SK-N-DZ (cell line): ENCODE measurements at places on chromosomes 6 and 20.

GRCh38 chr20:44212792-44213191 is 2.2 kb upstream of the OSER1 start:
- DNase-seq = no peak

- DNase-seq = no peak
Observed at GRCh38 chr20:31840906-31841816, 4.2 kb downstream of the FOXS1 start.

DNA sequence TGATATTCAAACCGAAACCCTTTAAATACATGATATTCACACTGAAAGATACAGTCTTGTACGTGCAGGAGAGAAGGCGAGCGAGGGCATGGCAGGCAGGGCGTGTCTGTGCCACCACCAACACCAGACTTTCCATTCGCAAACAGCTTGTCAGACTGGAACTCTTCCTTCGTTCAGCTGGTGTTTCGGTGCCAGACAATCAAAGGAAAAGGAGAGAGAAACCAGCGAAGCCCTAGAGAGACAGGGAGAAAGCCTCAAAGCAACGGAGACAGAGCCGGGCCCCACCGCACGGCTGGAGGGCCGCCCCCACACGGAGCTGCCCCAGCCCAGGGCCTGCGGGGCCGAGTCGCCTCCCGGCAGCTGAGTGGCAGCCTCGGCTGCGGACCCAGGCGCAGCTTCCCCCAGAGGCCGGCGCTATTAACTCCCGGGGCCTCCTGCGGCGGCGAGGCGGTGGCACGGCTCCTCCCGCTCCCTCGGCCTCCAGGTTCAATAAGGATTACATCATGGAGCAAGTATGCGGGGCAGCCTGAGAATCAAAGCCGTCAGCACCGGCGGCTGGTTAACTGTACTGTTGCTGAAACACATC is 32.1 kb upstream of the NR2E1 start:
- DNase-seq = peak; percentile 70

- DNase-seq = no peak
Observed at GRCh38 chr6:126941751-126942150, 176.7 kb upstream of the RSPO3 start.

DNA sequence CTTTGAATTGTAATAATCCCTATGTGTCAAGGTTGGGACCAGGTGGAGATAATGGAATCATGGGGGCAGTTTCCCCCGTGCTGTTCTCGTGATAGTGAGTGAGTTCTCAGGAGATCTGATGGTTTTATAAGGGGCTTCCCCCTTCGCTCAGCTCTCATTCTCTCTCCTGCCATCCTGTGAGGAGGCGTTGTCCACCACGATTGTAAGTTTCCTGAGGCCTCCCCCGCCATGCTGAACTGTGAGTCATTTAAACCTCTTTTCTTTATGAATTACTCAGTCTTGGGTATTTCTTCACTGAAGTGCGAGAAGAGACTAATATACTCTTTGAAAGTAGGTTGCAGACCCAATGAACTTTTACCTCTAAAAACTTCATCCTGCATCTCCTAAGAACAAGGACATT is 39.2 kb upstream of the KCNG1 start:
- no peak for DNase-seq

DNA sequence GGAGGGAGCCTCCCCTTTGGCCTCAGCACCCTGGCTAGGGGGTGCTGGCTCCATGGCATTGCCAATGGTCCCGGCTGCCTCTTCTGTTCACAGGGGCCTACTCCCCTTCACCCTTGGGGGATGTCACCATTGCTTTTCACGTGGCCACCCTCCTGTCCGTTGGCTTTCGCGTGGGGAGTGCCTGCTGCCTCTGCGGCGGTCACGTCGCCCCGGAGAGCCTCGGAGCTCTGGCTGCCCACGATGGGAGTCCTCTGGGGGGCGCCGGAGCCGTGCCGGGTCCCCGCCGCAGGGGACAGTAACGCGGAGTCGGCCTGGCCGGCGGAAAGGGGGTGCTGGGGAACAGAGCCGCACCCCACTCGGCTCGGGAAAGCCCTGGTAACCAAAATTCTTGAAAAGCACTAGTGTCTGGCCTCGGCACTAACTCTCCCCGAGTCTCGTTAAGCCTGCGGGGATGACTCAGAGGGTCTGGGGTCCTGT is 661 bp upstream of the HEBP2 start:
- DNase-seq = peak; percentile 50

GRCh38 chr6:83126807-83127206 is 59.3 kb downstream of the DOP1A start:
- no peak for DNase-seq

- no peak for DNase-seq
Observed at GRCh38 chr6:14089224-14089623, 28.3 kb upstream of the CD83 start.

GRCh38 chr20:44781118-44781517 is 29.2 kb downstream of the RIMS4 start:
- DNase-seq = no peak

GRCh38 chr20:63322146-63322932 is 29.4 kb downstream of the COL20A1 start:
- DNase-seq = no peak

GRCh38 chr6:135750081-135750480 is 101.4 kb upstream of the PDE7B start:
- DNase-seq = no peak

GRCh38 chr6:75429061-75429703 is 64.4 kb downstream of the FILIP1 start:
- no peak for DNase-seq

GRCh38 chr6:50451826-50452400 is 261.4 kb upstream of the TFAP2D start:
- no peak for DNase-seq

GRCh38 chr6:42279144-42279781 is 61.6 kb upstream of the MRPS10 start:
- DNase-seq = no peak

DNA sequence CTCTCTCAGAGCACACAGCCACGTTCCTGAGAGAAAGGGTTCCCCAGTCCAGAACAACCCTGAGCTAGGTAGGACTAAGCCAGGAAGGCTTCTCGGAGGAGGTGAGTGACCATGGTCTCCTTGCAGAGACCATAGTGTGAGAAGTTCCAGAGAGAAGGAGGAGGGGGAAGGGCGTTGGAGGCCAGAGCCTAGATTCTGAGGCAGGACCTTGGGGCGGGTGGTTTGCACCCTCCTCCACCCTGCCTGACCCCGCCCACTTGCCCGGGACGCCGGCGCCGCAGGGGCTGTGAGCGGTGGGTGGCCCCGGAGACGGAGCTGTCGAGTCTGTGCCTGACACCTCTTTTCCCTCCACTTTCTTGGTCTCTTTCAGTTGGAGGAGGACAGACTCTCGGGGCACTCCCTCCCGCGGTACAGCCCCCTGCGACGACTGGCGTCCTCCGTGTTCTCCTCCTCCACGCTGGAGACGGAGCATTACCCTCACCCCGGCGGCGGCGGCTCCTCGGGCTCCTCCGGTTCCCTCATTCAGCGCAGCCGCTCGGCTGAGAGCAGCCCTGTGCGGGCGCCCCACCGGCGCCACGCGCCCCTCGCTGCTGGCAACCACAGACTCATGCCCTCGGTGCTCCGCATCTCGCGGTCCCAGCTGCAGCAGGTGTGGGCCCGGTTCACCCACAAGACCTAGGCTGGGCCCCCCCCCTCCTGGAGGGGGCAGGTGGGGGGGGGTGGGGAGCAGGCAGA is 26.2 kb downstream of the TTBK1 start:
- DNase-seq = no peak

DNA sequence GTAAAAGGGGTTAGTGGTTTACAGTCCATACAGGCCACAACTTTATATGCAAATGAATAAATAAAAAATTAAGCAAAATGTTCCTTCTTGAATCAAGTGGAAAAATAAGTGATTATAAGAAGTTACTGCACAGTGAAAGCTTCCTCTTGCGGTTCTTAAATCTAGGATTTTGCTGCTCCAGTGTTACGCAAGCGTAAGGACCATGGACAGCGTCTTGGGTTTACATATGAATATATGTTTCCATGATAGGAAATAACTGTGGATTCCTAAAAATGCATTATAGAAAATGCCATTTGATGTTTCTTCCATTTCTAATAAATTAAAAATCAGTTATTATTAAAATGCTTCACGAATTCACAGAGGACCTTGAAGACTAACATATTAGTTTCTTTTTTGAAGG is 176.6 kb upstream of the POU3F2 start:
- DNase-seq = no peak

GRCh38 chr6:136676075-136676474 is 116.2 kb downstream of the MAP3K5 start:
- no peak for DNase-seq

DNA sequence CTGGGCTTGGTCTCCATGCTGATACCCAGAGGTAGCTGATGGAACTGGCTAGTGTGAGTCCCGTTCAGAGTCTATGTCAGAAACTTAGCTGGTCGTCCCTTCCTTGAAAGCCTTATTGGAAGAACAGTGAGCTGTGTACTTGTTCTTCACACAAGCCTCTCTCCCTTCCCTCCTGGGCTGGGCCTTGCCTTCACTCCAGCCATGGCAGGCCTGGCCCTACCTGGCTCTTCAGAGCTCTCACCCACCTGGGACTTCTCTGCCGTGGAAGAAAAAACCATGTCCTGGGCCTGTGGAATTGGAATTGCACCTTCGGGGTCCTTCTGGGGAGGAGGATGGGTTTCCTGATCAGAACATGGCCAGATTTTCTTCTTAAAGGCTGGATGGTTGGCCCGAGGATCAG is 20.3 kb upstream of the ZNF831 start:
- DNase-seq = no peak

DNA sequence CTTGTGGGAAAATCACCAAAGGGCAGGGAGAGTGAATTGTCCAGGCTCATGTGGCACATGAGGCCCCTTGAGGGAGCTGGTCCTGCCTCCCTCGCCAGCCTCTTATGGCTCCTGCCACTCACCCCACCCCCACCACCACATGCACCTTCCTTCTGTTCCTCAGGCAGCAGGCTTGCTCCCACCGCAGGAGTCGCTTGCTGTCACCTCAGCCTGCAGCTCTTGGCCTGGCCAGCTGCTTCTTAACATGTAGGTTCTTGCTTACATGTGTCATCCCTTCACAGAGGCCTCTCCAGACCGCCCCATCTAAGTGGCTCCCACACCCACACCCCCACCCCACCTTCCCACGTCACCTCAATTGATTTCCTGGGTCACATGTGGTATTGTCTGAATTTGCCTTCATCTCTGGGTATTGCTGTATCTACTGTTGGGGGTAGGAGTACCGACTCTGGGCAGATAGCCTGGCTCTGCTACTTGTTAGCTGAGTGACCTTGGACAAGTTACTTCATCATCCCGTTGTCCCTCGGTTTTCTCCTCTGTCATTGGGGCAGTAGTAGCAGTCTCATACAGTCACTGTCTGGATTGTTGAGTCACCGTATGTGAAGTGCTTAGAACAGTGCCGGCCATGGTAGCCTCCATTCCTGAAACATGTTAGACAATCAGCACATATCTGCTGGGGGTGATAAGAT is 41.7 kb downstream of the SLC9A8 start:
- DNase-seq = no peak

- DNase-seq = no peak
Observed at GRCh38 chr6:106084989-106085691, 996 bp upstream of the PRDM1 start.

- peak; percentile 97 for DNase-seq
Observed at GRCh38 chr6:32968093-32968866, at the start of gene BRD2. BRD2 (plus strand) TSS chr6:32968594; CDS start chr6:32972899, 4,305 bp downstream.

DNA sequence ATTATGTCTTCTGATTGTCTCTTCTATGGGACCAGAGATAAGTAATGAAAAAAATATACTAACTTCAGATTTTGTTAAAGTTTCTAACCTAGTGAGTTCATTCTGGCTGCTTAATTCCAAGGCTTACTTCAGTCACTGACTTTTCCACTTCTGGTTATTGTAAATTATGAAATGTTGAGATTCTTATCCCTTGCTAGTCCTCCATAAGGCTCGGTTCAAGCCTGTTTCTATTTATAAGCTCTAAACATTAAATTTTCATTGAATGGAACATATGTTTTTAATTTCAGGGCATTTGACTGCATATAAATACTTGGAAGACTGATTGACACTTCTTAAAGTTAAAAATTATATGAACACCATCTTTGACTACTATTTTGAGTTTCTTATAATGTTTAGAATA is 23.6 kb upstream of the NKAIN2 start:
- DNase-seq = no peak
